Foreskin keratinocyte (primary cell): ENCODE measurements at places on chromosomes 13 and 19. TPM values are rescaled to one million over a fixed set of nuclear protein-coding genes. Genes with fewer than 3 reads are reported as not detected.

GRCh38 chr13:101116826-101117225, 299.5 kb downstream of the NALCN start:
- no peak for DNase-seq

GRCh38 chr19:44905437-44906160, at the start of gene APOE:
Gene APOE, plus strand, starts transcription at chr19:44905796. Its CDS starts 829 bp downstream, at chr19:44906625.
- no peak for DNase-seq

- no peak for DNase-seq
These were observed 7.9 kb upstream of the FCGBP start for GRCh38 chr19:39942366-39942730.

DNA sequence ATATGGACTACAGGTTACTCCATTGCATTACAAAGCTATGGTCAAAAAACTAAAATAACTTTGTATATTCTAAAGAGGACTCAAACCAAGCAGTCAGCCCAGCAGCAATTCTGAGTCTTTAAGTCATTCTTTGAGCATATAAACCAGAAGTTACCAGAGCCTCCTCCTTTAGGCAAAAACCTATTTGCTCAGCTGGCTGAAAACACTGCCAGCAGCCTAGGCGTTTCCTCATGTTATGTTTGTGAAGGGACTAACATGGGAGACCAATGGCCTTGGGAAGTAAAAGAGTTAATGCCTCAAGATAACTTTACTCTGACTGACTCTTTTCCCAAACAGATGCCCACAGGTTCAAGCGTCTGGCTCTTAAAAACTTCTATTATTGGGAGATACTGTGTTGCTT, 45.3 kb downstream of the ZNF626 start:
- no peak for DNase-seq

GRCh38 chr19:7986321-7987113, 18.9 kb downstream of the ELAVL1 start:
- peak; percentile 53 for DNase-seq

DNA sequence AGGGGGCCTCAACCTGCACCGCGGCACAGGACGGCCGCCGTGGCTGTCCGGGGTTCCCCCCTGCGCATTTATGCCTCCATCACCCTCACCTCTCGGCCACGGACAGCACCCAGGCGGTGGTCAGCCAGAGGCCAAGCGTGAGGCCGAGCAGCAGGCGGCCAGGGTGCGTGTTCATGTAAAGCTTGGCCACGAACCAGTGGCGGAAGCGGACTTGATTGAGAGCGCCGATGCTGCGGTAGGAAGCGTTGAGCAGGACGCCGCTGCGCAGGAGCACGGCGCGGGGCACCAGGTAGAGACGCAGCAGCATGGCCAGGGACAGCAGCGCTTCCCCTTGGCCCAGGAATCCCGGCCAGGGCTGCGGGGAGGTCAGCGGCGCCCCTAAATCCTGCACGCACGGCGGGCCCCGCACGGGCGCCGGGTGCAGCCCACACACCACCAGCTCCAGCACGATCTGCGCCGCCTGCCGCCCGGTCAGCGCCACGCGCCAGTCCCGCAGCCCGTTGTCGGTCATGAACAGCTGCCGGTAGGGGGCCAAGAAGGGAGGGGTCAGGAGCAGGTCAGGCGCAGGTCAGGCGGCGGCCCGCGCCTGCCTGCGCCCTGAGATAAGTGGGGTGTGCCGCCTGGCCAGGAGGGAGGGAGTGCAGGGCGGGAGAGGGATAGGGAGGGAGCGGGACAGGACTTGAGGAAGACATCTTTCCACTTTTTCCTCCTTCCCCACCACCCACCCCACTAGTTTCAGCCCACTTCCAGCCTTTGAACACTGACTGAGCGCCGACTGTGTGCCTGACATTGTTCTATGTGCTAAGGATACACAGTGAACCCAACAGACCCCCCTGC, 6.5 kb downstream of the KCNN4 start:
- DNase-seq: no peak

DNA sequence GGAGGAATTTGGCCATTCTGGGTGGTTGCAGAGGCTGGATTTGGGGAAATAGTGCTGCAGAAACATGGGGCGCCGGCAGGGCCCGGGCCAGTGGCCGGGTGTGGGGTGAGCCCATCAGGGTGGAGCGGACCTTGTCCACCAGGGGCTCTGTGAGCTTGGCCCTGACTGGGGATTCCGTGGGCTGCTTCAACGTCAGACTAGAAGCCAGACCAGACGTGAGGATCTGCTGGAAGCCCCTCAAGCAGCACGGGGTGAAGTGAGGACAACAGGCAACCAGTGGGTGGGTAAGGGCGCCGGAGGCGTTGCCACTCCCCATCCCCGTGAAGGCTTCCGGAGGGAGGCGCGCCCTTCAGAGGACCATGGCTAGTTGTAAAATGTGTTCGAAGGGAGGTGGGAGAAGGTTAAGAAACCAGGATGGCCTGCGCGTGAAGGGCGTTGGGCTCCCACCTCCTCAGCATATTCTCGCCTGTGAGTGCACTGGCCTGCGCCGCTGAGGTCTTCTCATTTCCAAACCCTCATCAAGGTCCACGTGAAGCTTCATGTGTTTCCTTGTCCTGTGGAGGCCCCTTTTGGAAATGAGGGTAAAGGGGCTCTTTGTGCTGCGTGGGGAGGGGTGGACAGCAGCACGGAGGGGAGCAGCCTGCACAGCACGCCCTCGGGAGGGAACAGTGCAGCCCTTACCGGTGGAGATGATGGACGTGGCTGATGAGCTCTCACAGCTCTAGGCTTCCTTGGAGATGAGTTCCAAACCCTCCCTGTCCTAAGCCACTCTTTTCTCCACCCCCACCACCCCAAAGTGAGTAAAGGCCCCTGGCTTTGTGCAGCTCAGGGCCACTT, 8.3 kb downstream of the TEX29 start:
- no peak for DNase-seq

DNA sequence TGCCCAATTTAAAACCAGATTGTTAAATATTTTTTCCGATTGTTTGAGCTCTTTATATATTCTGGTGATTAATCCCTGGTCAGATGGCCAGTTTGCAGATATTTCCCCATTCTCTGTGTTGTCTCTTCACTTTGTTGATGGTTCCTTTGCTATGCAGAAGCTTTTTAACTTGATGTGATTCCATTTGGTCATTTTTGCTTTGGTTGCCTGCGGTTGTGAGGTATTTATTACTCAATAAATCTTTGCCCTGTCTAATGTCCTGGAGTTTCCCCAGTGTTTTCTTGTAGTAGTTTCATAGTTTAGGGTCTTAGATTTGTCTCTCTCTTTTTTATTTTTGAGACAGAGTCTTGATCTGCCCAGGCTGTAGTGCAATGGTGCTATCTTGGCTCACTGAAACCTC, 23.8 kb upstream of the LMO7 start:
- DNase-seq: no peak

GRCh38 chr19:6020166-6020882, 42.4 kb upstream of the RANBP3 start:
- DNase-seq: no peak

DNA sequence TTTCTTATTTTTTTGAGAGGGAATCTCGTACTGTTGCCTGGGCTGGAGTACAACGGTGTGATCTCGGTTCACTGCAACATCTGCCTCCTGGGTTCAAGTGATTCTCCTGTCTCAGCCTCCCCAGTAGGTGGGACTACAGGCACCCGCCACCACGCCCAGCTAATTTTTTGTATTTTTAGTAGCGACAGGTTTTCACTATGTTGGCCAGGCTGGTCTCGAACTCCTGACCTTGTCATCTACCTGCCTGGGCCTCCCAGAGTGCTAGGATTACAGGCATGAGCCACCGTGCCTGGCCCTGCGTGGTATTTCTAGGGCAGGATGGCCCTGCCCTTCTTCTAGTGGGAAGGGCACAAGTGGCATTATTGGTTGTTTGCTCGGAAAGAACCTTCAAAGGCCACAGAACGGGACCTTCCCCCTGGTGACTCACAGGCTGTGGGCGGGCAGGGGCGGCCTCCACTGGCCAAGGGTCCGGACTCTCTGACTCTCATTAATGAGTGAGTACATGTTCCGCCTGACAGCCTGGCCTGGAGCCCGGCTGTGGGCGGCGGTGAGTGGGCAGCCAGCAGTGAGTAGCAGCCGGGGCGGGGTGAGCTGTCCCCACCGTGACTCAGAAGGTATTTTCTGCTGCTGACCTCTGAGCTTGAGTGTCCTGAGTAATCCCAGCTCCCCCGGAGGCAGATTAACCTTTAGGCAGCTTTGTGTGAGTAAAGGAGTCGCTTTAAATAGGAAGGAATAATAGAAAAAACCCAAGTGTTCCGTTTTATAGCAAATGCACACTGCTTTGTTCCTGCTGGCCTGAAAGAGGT, 5.1 kb downstream of the DOT1L start:
- DNase-seq: peak; percentile 91

DNA sequence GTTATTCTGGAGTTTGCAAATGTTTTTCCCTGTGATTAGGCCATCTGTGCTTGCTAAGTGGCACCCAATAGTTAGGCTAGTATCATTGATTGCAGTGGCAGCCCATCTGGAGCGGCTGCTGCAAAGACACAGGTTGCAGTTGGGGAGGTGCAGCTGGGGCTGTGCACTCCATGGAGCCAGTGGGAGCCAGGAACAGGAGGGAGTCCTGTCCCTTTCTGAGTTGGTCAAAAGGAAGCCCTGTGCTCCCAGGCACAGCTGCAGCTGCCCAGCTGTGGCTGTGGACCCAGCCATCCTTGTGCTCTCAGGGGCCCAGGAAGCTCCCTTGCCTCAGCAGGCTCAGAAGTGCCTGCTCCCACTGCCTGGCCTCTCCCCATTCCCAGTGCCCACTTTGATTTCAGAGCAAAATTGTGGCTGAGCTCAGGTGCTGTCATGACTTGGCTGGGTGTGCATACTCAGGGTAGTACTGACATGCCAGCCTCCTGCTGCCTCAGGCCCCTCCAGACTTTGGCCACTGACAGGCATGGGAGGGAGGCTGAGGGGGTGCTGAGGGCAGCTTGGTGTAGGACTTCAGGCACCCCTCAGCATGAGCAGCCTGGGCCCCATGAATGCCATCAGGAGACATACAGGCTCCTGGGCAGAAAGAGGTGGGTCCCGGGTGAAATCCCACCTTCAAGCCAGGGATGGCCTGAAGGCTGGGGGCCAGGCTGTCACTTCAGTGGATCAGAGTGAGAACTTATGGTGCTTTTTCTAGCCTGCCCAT, 270.6 kb downstream of the PCDH20 start:
- no peak for DNase-seq

DNA sequence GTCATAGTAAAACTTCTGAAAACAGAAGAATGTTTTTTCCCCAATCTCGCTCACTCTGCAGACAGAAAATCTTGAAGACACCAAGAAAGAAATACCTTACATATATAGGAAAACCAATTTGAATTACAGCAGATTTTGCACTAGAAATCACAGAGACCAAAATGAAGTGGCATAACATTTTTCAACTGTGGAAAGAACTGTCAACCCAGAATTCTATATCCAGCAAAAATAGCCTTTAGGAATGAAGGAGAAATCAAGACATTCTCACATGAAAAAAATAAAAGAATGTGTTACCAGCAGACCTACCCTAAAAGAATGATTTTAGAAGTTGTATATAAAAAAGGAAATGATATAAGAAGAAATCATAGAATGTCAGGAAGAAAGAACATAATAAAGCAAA, 28.7 kb downstream of the CCDC122 start:
- DNase-seq: no peak

DNA sequence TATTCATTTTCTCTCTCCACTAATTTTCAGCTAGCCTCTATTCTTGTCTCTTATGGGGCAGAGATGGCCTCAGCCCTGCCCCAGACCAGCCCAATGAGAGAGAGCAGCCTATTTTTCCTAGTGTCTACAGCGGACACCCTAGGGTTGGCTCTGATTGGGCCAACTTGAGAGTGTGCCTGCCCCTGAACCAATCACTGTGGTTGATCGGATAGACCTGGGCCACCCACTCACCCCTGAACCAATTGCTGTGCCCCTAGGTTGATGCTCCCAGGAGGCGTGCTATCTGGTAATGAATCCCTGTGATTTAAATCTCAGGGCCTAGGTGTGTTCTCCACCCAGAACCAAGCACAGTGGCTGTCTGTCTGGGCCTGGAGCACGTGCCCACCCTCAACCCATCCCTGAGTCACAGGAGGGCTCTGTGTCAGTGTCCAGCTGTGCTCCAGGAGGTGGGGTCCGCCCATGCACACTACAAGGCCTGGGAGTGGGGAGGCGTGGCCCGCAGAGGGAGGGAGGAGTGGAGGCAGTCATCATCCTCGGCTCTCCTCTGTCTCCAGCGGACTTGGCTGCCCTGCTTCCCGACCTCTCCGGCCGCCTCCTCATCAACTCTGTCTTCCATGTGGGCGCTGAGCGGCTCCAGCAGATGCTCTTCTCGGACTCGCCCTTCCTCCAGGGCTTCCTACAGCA, 14.9 kb upstream of the SCN1B start:
- DNase-seq: no peak

DNA sequence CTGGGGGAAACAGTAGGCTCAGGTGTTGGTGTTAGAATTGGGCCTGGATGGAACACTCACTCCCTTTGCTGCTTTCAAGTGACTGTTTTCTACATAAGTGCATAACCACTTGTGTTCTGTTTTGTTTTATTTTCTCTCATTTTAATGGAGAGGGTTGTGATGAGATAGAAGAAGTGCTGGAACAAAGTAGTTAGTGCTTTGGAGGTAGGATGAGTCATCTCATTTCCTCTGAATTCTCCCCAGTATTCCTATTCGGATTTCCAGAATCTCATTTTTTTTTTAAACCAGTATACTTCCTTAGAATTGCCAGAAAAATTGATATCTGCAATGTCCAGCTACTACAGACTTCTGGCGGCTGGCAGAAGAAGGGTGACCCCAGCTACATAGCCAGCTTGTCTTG, 575.9 kb downstream of the MYO16 start:
- no peak for DNase-seq

GRCh38 chr13:32247887-32248286, 67.3 kb downstream of the ZAR1L start:
- no peak for DNase-seq

- peak; percentile 92 for DNase-seq
These were observed 180.5 kb downstream of the COL4A1 start for GRCh38 chr13:110126391-110126961.

- DNase-seq: no peak
These were observed 14.7 kb downstream of the LACC1 start for GRCh38 chr13:43894438-43894837.

DNA sequence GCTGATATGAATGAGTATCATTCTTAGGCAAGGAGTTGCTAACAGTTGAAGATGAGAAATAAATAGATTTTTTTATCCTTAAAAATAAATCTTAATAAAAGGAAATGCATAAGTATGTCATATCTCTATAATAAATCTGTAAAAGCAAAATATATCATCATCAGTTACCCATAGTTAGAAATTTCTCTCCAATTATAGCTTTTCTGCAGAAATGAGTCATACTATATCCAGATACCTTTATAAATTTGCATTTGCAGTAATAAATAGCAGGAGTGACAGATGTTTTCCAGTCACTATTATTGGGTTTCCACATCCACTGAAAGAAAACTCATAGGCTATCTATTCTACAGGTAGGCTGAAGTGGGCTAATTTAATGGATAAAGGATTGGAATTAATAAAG, 829.8 kb downstream of the PCDH9 start:
- DNase-seq: no peak

Gene ZNF534
- 0.04 TPM in 1 of 2 replicates, not detected in the other for total RNA-seq

Gene RASIP1
- 11.3 and 12.6 TPM in 2 replicates for total RNA-seq

Gene MBD3L2
- not detected in 2 replicates for total RNA-seq

Gene TNNT1
- 134 and 199 TPM in 2 replicates for total RNA-seq

Gene LILRA1
- not detected in 2 replicates for total RNA-seq

Gene TLE6
- 0.35 and 0.61 TPM in 2 replicates for total RNA-seq

Gene DUS3L
- total RNA-seq: 27.7 and 31.8 TPM in 2 replicates

Gene PNMA8B
- 0.07 and 0.10 TPM in 2 replicates for total RNA-seq

Gene ERICH4
- not detected in 2 replicates for total RNA-seq

Gene ZSWIM4
- total RNA-seq: 4.3 and 5.6 TPM in 2 replicates

Gene CACNG7
- total RNA-seq: not detected in 2 replicates
